ENCODE measurements at places on chromosomes 6 and 20. TPM values are rescaled to one million over a fixed set of nuclear protein-coding genes. Genes with fewer than 3 reads are reported as not detected.

The RGS17 gene
- 12.4 TPM for total RNA-seq

The WFDC5 gene
- total RNA-seq: not detected

The CST5 gene
- total RNA-seq: 0.13 TPM

The COL12A1 gene
- 110 TPM for total RNA-seq

The CBLN4 gene
- total RNA-seq: not detected
